CD4-positive, alpha-beta T cell treated with Interleukin-15 for 4 hours (primary cell): ENCODE measurements at places on chromosomes 6 and 20.

DNA sequence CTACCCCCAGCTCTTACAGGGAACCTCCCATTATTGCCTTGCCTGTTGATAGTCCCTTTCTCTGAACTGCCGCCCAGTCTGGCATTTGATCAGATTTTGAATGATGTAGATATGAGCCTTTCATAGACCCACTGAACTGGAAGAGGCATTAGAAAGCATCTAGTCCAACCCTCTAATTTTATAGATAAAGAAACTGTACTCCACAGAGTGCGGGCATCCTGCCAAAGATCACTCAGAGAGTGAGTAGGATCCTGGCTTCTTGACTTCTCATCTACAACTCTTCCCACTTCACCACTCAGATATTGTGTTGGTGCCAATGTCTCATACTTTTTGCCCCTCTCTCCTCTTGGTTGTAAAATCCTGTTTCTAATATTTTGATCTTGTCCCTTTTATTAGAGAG, 179.2 kb upstream of the BMP2 start:
- DNase-seq: no peak

GRCh38 chr20:57934007-57934805, 224.4 kb upstream of the PMEPA1 start:
- no peak for DNase-seq

- DNase-seq: no peak
These were observed 7.5 kb downstream of the JARID2 start for GRCh38 chr6:15253203-15254022.

GRCh38 chr6:14016935-14017625, 92.3 kb downstream of the RNF182 start:
- DNase-seq: no peak

- no peak for DNase-seq
These were observed 47.4 kb upstream of the AFDN start for GRCh38 chr6:167779129-167779992.

GRCh38 chr6:68701159-68701558, 66.1 kb downstream of the ADGRB3 start:
- no peak for DNase-seq

DNA sequence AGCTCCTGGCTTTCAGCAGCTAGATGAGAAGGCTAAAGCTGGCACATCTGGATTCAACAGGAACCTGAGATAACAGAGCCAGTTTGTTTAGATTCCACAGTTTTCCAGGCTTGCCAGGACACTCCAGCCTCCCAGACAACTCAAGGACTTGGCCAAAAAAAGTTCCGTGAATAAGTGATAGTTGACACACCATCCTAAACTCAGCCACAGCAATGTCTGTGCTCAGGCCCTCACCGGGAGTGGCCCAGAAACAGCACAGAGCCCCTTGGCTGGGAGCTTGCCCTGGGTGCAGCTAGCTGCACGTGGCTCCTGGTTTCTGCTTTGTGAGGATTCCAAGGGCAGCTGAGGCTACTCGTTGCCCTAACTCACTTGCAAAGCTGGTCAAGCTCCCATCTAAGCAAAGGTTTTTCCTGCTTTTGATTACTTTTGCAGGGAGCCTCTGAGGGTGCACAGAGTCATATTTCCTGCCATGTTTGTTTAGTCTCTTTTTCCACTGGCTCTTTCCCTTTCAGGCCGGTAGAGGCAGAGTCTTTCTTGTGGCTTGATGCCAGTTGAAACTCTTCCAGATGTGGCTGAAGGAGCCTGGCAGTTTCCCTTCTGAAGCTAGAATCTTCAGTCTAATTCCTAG, 118.3 kb upstream of the ECI2 start:
- DNase-seq: no peak

- no peak for DNase-seq
These were observed 123.8 kb downstream of the TAF4 start for GRCh38 chr20:61941721-61942405.

- DNase-seq: no peak
These were observed 386.6 kb upstream of the SLC35B3 start for GRCh38 chr6:8821981-8822381.

GRCh38 chr20:2165871-2166270, 64.2 kb downstream of the STK35 start:
- no peak for DNase-seq

GRCh38 chr6:111804627-111805235, 68.5 kb downstream of the FYN start:
- DNase-seq: peak; percentile 87

- no peak for DNase-seq
These were observed 6.7 kb upstream of the HSF2 start for GRCh38 chr6:122392564-122393350.

GRCh38 chr20:62359491-62360121, 7.5 kb downstream of the LAMA5 start:
- no peak for DNase-seq

GRCh38 chr20:22815603-22816315, 219.4 kb upstream of the SSTR4 start:
- DNase-seq: no peak

- DNase-seq: no peak
These were observed 258.9 kb downstream of the CD109 start for GRCh38 chr6:73954881-73955280.

DNA sequence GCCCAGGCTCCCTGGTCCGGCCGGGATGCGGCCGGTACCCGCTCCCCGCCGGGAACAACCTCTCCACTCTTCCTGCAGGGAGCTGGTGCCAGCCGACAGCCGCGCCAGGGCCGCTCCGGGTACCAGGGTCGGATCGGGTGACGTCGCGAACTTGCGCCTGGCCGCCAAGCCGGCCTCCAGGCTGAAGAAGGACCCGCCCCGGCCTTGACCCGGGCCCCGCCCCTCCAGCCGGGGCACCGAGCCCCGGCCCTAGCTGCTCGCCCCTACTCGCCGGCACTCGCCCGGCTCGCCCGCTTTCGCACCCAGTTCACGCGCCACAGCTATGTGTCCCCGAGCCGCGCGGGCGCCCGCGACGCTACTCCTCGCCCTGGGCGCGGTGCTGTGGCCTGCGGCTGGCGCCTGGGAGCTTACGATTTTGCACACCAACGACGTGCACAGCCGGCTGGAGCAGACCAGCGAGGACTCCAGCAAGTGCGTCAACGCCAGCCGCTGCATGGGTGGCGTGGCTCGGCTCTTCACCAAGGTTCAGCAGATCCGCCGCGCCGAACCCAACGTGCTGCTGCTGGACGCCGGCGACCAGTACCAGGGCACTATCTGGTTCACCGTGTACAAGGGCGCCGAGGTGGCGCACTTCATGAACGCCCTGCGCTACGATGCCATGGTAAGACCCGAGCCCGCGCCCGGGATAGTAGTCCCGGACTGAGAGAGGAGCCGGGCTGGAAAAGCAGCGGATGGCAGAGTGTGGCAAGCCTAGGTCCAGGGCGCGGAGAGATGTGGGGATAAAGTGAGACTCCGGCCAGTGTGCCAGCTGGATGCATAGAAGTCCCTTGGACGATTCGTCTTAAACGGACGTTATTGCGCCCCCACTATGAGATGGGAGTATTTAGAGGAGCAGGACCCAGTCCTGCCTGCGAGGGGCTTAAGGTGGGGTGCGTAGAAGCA, at the start of gene NT5E:
NT5E (plus strand) TSS at position 266 of the 942 bp plus-strand sequence; CDS start at position 323, 57 bp downstream.
- DNase-seq: peak; percentile 7

DNA sequence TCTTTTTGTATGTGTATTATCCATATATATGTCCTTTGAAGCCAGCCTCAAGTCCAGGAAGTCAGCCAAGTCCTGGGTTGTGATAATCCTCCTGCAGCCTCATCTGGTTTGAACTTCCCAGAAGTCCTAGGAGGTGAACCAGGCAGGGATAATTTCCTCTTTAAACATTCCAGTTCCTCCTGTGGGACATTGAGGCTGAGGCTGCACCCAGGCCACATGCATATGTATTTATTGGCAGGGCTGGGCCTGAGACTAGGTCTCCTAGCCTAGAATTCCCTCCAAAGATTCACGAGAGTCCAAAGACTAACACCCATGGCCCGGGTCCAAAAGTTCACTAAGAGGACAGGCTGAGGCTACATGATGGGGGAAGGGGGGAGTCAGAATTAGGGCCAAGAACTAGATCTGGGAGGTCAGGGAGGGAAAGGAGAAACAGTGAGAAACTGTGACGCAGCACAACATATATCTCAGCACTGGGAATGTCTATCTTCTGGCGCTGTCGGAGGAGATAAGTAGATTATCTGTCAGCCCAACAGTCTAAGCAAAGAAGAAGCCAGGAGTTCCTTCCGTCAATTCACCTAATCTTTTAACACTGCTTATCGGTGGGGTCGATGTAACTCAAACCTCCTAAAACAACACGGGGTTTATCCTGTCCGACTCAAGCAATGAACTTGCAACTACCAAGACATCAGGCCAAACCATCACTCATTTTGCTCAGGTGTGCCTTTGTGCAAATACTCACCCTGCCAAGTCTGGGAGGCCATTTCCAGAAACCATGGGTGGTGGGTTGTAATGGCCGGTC, 43.3 kb downstream of the SNX5 start:
- no peak for DNase-seq

DNA sequence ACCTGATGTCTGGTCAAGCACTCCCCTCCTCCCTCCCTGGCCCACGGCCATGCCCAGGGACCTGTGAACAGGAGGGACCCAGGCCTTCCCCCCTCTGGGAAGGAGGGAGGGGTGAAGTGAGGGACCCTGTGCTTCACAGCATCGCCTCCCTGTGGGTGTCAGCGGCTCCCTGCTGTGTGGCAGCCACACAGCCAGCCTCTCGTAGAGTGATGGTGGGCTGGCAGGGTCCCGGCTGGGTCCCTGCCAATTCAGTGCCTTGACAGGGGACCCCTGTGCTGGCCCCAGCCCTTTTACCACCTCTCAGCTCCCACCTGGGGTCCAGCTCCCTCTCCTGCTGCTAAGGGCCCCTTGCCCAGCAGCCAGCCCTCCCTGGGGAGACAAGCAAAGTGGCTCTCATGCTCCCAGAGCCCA, 31.3 kb upstream of the GRM4 start:
- DNase-seq: no peak
